ENCODE measurements at places on chromosomes 7 and 10.

- no peak for DNase-seq
These were observed 214.0 kb upstream of the TMEM72 start for GRCh38 chr10:44697116-44697515.

GRCh38 chr10:132222726-132223125 lies 36.0 kb downstream of the DPYSL4 start:
- no peak for DNase-seq

GRCh38 chr7:17184805-17185689 lies 113.4 kb upstream of the AHR start:
- DNase-seq: no peak

GRCh38 chr7:41977151-41977651 lies 259.8 kb downstream of the GLI3 start:
- DNase-seq: no peak

- DNase-seq: no peak
These were observed 81.9 kb downstream of the ABCB5 start for GRCh38 chr7:20697351-20697750.

GRCh38 chr7:42739638-42740037 lies 172.2 kb downstream of the C7orf25 start:
- no peak for DNase-seq

- no peak for DNase-seq
These were observed 5.7 kb upstream of the OR2F2 start for GRCh38 chr7:143929224-143929920.

DNA sequence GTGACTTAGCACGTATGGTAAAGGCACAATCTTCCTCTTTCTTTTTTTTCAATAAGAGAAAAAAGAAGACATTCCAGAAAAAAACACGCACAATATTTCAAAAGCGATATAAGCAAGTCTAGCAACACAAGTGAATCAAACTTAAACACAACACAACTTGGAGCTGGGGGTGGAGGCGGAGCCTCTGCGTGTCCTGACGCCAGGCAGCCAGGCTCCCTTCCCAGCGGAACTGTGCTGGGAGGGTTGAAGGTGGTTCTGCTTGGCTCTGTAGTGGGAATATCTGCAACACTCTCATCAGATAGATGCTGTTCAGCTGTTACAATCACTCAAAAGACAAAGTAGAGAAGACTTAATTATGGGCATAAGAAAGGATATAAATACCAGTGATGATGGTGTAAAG lies 211.4 kb downstream of the WDR37 start:
- no peak for DNase-seq

Data from NK-92 treated with Interleukin-12 subunit alpha and Interleukin-12 subunit beta, amount 100 ng/mL, for 24 hours (cell line).